ENCODE measurements at places on chromosomes 1 and 21. TPM values are rescaled to one million over a fixed set of nuclear protein-coding genes. Genes with fewer than 3 reads are reported as not detected.

Gene CD160
- total RNA-seq: not detected

Gene GBP6
- total RNA-seq: 0.69 TPM

Gene ZBTB48
- 15.5 TPM for total RNA-seq

Gene ZNF281
- 44.1 TPM for total RNA-seq

Gene WNT2B
- total RNA-seq: 1.8 TPM

Gene RBM11
- 14.3 TPM for total RNA-seq

Gene CFAP74
- total RNA-seq: 1.8 TPM

Gene OR14K1
- not detected for total RNA-seq

Gene LINGO4
- 0.23 TPM for total RNA-seq

Gene CFHR2
- total RNA-seq: not detected

Gene HSPA6
- 1.2 TPM for total RNA-seq

Gene BSND
- total RNA-seq: not detected

Gene DYRK3
- total RNA-seq: 18.0 TPM

Gene FOXD3
- total RNA-seq: not detected

Gene TSSK3
- total RNA-seq: not detected

Gene PTPN22
- 0.92 TPM for total RNA-seq

Gene PLA2G2D
- total RNA-seq: not detected

Gene ERRFI1
- total RNA-seq: 21.9 TPM

Gene BRINP3
- total RNA-seq: 117 TPM

Gene RGS4
- 41.1 TPM for total RNA-seq

Gene STRIP1
- total RNA-seq: 102 TPM

Gene TEX35
- not detected for total RNA-seq

Gene GABRD
- 1.2 TPM for total RNA-seq

Gene INKA2
- total RNA-seq: 7.8 TPM

Gene LAPTM5
- total RNA-seq: 10.1 TPM

Gene SPATA45
- 3.2 TPM for total RNA-seq

Gene DMRTA2
- 0.92 TPM for total RNA-seq

Gene TAS1R1
- total RNA-seq: not detected

Gene ROR1
- total RNA-seq: 2.3 TPM

Gene USP33
- total RNA-seq: 189 TPM

Gene IL19
- not detected for total RNA-seq

Gene CCDC181
- total RNA-seq: 15.2 TPM

Gene TEX38
- total RNA-seq: not detected

Gene FBLIM1
- total RNA-seq: 13.1 TPM

Gene CRYBG2
- 1.4 TPM for total RNA-seq

Gene MROH7
- total RNA-seq: 2.5 TPM

Gene MYOCOS
- not detected for total RNA-seq

Gene PTPRC
- total RNA-seq: 10.6 TPM

Gene SIM2
- 0.46 TPM for total RNA-seq

Gene EDN2
- not detected for total RNA-seq

Gene FH
- 99.4 TPM for total RNA-seq

Gene FLG2
- total RNA-seq: not detected

Gene SYNC
- total RNA-seq: 7.8 TPM

Gene MFSD2A
- 26.8 TPM for total RNA-seq

Gene MFN2
- 59.7 TPM for total RNA-seq

Gene RGS8
- 135 TPM for total RNA-seq

Gene NHLH1
- total RNA-seq: 0.23 TPM

Gene RCC2
- 31.6 TPM for total RNA-seq

Gene ZNF670
- 15.7 TPM for total RNA-seq

Gene GCSAML
- 0.69 TPM for total RNA-seq

Gene USH2A
- total RNA-seq: 1.4 TPM

Gene FAM110D
- 0.92 TPM for total RNA-seq

Gene TTC22
- total RNA-seq: 1.2 TPM

Gene KANK4
- 2.3 TPM for total RNA-seq

Gene HES3
- not detected for total RNA-seq

Gene LAX1
- total RNA-seq: 0.23 TPM

Gene BACE2
- 6.5 TPM for total RNA-seq

Measured in diencephalon (tissue), 1 donor.